ENCODE measurements at places on chromosomes 2 and 18.
A peak's percentile ranks its signal among the peaks of the same experiment; 100 is the strongest.

DNA sequence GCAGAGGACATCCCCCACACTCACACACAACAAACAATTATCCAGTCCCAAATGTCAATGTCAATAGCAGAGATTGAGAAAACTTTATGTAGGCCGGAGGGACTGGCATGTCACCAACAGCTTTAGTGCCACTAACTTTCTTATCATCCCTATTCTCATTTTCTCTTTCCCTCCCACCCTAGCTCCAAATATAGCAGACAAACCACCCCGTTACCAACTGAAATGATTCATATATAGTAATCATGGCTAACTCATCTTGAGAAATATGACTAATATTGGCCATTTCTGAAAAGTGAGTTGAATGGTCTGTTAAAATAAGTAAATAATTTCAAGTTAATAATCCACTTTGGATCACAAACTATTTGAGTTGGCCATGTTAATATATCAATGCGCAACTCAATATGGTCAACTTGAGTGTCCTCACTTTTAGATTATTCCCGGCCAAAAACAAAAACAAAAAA lies 242.1 kb upstream of the RND3 start:
- DNase-seq: no peak

GRCh38 chr2:180077295-180077906 lies 70.3 kb upstream of the CWC22 start:
- DNase-seq: no peak

DNA sequence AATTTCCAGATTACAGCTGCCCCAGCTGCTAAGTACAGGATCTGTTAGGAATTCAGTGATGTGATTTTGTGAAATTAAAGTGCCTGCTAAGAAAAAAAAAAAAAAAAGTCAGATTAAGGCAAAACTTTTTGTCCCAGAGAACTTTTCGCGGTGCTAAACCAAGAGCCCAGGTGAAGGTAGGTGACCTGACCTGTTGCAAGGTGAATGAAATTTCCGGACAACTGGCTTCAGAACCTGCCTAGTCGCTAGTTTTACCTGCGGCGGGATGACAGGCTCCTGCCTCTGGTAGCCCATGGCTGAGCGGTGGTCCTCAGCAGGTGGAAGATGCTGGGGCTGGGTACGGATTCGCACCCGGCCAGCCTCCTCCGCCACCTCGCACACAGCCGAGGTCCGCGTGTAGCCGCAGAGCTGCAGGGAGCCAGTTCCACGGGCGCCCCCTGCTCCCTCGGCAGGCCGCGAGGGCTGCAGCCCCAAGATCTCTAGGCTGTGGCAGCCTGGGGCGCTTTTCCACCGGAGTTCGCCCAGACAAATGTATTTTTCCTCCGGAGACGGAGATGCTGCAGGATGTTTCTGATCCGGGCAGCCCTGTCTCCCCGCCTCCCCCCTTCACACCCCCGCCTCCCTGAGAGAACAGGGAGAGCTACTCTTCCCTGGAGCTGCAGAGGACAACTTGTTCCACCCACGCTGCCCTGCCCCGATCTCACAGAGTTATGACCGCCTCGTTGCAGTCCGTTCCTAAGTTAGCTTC lies at the start of gene SLC38A11:
SLC38A11 (minus strand) TSS at position 572 of the 748 bp plus-strand sequence; CDS start at position 294, 278 bp downstream.
- DNase-seq: peak; percentile 50

DNA sequence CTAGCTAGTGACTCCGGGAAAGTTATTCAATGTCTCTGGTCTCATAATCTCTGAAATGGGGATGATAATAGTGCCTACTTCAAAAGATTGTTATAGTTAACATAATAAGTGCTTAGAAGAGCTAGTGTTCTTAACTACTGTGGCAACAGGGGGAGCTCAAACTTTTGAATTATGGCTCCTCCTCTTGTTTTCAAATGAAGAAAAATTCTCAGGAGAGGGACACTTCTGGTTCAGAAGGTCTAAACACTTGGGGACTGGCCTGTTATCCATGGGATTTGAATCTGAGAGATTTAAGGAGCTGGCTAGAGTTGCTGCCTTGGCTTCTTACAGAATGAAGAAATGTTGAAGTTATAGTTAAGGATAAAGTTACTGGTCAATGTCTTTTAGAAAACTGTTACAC lies 92.2 kb upstream of the ITGB6 start:
- DNase-seq: no peak

- DNase-seq: no peak
Measured at GRCh38 chr18:43141208-43141607, 25.7 kb upstream of the RIT2 start.

- no peak for DNase-seq
Measured at GRCh38 chr2:208280933-208281332, 14.9 kb downstream of the PIKFYVE start.

GRCh38 chr2:174063492-174064092 lies 98.4 kb upstream of the SP3 start:
- no peak for DNase-seq

- DNase-seq: peak; percentile 51
Measured at GRCh38 chr2:71951083-71951468, 196.6 kb downstream of the CYP26B1 start.

- DNase-seq: no peak
Measured at GRCh38 chr2:216700088-216700567, 4.8 kb upstream of the IGFBP5 start.
